Non-pigmented ciliary epithelial cell (primary cell): ENCODE measurements at places on chromosomes 11 and 22.

DNA sequence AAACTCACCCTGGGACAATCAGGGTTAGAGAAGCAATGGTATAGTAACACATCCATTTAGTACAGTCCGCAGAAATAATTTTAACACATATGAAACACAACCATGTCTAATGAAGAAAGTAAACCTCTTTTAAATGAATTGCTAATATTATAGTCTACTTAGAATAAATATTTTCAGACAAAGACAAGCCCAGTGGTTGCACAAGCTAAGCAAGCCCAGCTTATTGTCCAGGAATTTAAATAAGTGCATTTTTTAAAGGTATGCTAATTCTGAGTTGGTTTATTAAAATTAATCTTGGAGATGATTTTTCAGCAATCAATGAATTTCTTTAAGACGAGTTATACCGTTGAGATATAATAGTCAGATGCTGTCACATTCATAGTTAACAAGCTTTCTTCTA, 118.8 kb upstream of the BLID start:
- DNase-seq: no peak

- DNase-seq: no peak
Measured at GRCh38 chr11:43268786-43269185, 43.0 kb upstream of the API5 start.

- DNase-seq: no peak
Measured at GRCh38 chr11:116603728-116604323, 169.0 kb downstream of the BUD13 start.

- peak; percentile 10 for DNase-seq
Measured at GRCh38 chr11:91804042-91804441, 420.6 kb upstream of the FAT3 start.

- peak; percentile 51 for DNase-seq
Measured at GRCh38 chr11:119318240-119319135, 1.6 kb upstream of the MCAM start.

- DNase-seq: no peak
Measured at GRCh38 chr22:17233348-17234043, 14.3 kb upstream of the ADA2 start.

DNA sequence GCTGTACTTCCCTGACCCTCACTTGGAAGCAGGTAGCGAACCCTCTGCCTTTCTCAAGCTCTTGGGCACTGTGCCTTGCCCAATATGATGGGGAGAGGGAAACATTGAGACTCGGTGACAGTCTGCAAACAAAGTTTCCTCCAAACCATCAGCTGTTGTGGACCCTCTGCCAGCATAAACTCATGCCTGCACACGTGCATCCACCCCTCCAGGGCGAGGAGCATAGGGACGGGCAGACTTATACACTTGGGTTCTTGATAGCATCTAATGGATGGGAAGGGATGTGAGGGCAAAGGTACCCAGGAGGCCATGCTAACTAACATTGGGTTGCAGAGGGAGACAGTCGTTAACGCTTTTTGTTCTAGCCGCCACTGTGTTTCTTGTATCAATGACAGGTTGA, 8.2 kb upstream of the MAPK8IP1 start:
- DNase-seq: no peak

DNA sequence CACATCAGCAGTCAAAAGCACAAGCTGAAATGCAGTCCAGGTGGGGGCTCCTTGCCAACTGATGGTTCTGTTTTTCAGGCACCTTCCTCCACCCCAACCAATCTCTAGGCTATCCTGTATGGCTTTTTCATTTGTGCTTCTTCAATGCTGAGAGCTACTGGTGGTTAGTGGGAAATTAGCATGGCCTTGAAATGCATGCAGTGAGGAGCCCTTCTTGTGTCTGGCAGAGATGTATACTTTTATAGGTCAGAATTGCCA, 167.4 kb downstream of the NAV2 start:
- no peak for DNase-seq

GRCh38 chr11:62456630-62457029, 37.8 kb downstream of the SCGB1A1 start:
- DNase-seq: no peak

- no peak for DNase-seq
Measured at GRCh38 chr22:17888855-17889254, 114.6 kb upstream of the BID start.

- no peak for DNase-seq
Measured at GRCh38 chr11:121654259-121654842, 201.6 kb upstream of the SORL1-AS1 start.

- DNase-seq: no peak
Measured at GRCh38 chr11:3796801-3797328, 489 bp downstream of the NUP98 start.

GRCh38 chr11:70364745-70365543, 33.4 kb upstream of the CTTN start:
- no peak for DNase-seq

GRCh38 chr11:111526501-111526900, 11.9 kb downstream of the HOATZ start:
- peak; percentile 78 for DNase-seq

- no peak for DNase-seq
Measured at GRCh38 chr22:44468973-44469372, 29.1 kb downstream of the RTL6 start.

GRCh38 chr11:74672956-74673692, 58.1 kb downstream of the CHRDL2 start:
- peak; percentile 96 for DNase-seq

- DNase-seq: no peak
Measured at GRCh38 chr11:12777208-12777874, 103.1 kb downstream of the TEAD1 start.

DNA sequence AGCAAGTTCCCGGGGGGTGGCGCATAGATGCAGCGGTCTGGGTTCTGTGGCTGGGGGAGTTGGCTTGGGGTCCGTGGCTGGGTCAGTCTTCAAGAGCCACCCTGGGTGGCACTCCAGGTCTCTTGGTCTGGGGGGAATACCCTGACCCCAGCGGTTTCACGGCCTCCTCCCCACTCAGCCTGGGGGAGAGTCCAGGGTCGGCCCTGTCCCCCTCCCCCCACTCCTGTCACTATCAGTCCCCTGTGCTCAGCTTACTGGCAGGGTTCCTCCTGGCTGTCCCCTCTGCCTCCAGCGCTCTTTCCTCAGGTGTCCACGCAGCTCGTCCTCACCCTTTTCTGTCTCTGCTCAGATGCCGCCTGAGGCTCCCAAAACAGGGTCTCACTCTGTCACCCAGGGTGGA, 68.5 kb upstream of the PARVG start:
- DNase-seq: no peak

GRCh38 chr11:67163006-67163405, 43.9 kb downstream of the KDM2A start:
- DNase-seq: no peak

DNA sequence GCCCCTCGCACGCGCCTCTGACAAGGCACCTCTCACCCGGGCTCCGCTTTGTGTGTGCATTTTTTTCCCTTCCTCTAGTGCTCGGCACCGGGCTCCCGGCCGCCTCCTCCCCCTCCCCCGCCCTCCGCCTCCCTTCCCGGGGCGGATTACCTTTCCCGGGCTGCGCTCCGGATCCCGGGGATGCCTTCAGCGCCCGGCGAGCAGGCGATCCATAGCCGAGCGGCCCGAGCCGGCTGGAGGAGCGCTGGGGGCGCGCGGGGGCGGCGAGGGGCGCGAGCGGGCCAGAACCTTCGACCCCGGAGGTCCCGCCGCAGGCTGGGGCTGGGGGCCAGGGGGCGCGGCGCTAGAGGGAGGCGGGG, 282 bp downstream of the MPPED2 start:
- DNase-seq: no peak

DNA sequence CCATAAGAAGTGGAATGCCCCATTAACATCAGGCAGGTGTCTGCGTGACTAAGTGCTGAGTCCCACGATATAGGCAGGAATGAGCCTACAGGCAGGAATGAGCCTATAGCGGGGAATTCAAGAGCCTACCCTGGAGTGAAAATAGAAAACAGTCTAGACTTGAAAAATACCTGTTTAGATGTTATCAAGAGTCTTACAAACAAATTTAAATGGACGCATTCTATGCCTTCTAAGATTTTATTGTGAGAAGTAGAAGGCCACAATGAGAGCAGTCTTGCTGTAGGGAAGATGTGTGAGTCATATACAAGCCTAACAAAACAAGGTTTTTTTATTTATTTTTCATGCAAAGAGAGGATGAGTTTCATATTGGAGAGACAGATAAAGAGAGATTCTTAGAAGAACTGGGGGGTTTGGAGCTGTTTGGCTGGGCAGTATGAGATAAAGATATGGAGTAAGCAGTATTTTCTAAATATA, 200.8 kb upstream of the ZC3H12C start:
- DNase-seq: no peak

DNA sequence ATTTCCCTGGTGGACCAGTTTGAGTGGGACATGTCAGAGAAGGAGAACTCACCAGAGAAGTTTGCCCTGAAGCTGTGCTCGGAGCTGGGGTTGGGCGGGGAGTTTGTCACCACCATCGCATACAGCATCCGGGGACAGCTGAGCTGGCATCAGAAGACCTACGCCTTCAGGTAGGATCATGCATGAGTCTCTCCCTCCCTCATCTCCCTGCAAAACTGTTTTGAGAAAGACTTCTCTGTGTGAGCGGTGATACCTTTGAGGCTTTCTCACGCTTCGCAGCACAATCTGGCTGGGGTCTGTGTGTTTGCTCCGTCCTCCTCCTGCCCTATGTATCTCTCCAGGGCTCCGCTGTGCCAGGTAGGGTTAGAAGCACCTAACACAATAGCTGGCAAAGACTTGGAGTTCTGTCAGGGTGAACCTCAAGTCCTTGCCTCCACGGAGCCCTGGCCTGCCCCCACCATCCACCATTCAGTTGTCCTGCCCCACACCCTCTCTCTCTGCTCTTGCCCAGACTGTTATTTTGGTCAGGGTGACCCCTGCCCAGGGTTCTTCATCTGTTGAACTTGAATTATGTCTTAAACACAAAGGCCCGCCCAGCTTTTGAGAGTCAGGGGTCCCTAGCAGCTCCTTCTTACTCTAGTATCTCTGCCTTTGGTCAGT, 13.4 kb downstream of the DERL3 start:
- DNase-seq: no peak

- no peak for DNase-seq
Measured at GRCh38 chr22:46001046-46001425, 24.1 kb upstream of the WNT7B start.

GRCh38 chr22:42990131-42990838, 24.7 kb downstream of the PACSIN2 start:
- no peak for DNase-seq

- no peak for DNase-seq
Measured at GRCh38 chr11:94602430-94603372, 35.5 kb downstream of the PIWIL4 start.

GRCh38 chr11:11450744-11451362, 97.8 kb upstream of the CSNK2A3 start:
- peak; percentile 10 for DNase-seq
